ENCODE measurements at places on chromosomes 7 and 10.
A peak's percentile ranks its signal among the peaks of the same experiment; 100 is the strongest.

GRCh38 chr7:93943816-93944540, 22.4 kb downstream of the GNG11 start:
- DNase-seq = no peak

DNA sequence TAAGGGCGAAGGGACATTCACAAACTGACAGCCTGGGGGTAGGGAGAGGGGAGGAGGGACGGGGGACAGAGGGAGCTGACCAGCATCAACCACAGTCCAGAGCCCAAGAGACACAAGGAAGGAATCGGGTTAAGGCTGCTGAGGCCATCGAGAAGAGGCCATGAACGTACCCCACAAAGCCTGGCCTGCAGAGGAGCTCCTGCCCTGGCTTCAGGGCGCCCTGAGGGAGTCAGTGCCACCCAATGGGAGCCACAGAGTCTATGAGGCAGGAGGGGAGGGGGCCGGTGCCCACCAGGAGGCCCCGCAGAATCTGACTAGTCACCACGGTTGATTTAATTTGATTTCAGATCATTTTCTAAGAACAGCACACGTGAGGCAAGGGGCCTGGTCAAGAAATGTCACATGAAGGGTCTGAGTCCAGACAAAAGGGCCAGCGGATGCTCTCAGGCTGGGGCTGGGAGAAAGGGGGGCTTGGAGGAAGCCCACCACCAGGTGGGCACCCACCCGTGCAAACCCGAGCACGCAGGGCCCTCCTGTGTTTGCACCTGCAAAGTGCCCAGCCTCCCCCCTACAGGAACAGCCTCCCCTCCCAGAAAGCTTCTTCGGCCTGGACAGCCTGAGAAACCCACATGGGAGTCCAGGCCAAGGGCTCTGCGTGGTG, 40.4 kb downstream of the CAMK2B start:
- no peak for DNase-seq

DNA sequence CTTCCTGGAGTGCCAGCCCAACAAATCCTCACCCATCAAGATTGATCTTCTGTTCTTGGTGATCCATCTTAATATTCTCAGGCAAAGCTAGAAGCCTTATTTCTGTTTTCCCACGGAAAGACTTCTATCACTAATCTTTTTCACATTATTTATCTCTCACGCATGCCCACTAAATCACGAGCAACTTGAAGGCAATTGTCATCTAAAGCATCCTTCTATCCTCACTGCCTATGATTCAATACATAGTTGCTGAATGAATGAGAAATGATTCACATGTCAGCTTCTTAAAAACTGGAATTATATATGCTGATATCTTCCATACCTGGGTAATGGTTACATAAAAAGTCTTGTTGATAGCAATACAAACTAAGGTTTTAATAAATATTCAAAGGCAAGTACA, 12.6 kb upstream of the COL1A2 start:
- DNase-seq = no peak

DNA sequence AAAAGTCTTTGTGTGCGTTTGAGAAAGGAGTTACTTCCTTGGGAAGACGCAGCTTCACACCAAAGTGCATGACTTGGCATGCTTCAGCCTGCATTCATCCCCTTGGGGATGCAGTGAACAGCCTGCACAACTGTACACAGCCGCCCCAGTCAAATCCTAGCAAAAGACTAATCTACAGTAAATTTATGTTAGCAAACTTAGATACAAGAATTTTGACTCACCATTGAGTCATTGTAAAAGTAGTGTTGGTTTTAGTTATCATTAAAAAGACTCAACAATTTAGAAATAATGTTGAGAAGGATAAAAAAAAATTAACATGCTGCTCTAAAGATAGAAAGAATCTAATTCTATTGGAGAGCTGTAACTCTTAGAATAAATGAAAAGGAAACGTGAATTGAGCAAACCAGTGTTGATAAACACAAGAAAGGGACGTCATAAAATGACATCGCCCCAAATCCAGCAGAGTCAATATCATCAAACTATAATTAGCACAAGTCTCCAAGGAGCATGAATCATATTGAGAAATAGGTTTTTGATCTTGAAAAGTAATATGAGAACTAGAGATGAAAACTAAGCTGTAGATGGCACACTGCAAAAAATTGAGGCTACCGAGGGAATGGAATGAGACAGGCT, 11.9 kb upstream of the OPTN start:
- DNase-seq = no peak

DNA sequence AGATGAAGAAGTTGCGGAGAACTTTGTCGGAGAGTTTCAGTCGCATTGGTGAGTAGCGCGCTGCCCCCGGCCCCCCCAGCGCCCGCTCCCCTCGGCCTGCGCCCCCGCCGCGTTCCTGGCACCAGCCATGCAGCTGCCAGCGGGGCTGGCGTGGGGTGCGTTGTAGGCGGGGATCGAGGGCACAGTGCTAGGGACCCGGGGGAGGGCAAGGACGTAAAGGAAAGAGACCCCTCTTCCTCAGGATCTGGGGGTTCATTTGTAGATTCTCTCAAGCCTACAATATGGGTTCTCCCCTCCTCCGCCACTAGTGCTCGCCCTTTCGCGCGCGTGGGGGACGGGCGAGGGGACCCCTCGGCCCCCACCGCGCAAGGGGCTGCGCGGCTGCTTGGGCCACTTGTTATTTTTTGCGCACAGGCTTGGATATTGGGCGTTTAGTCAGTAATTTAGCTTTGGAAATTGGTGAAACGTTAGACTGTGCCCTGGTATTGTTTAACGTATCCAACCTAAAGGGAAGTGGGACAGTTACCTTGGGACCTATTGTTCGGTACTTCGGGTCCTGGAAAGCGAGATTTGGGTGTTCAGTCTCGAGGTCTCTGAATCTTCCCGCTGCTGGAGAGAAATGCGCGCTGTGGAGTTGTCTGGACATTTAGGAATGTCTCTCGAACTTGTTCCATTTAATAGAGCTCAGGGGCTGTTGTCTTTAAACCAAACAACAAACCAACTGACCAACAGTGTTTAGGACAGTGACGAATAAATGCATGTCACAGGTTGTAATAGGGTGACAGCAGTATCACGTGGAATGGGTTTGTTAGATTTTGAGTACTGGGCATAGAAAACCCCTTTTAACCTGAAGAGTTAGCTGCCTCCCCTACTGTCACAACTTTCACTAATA, 796 bp downstream of the CDK14 start:
- DNase-seq = no peak

- peak; percentile 62 for DNase-seq
Observed at GRCh38 chr10:92690211-92690914, 608 bp downstream of the HHEX start.

DNA sequence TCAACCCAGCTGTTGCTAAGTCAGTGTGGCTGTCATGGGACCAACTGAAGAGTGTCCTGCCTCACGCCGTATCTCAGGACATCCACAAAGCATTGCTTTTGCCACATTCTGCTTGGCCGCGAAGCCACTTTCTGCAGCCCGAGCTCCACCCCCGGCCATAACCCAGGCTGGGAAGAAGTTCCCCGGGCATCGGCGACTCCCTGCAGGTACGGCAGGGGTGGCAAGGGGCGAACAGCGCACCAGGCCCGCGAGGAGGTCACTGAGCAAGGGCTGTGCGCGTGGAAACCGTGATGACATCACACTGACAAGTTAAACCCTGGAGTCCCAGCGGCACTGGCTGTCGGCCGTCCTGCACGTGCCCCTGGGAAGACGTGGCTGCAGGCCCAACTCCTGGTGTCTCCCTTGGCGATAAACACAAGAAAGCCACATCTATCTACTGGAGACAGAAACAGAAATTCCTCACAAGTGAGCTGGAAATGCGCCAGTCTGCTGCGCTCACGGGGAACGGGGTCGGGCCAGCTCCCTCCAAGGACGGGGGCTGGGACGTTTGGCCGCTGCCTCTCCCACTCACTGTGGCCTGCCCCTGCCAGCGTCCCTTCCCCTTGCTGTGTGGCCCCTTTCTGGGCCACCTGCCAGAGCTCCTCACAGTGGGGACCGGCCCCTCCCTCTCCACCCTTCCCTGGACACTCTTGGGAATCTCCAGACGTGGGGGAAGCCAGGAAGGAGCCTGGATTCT, 326.3 kb downstream of the DNAJB6 start:
- DNase-seq = no peak

Data from Peyer's patch (tissue), 4 donors.